ENCODE measurements at places on chromosomes 2 and 18.

DNA sequence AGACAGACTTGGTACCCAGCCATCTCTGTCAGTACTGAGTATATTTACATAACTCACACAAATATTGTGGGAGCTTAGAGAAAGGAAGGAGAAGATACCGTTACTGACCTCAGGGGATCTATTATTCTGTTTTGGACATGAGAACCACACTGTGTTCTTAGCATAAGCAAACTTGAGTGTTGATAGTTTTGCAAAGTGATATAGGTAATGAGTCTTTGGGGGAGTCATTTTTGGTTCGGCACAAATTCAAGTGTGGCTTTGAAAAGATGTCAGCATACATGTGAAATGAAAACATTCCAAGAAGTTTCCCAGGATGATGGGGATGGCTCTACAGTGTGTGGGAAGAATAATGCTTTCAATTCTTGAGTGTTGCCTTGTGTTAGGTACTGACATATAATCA, 24.1 kb downstream of the SMARCAL1 start:
- DNase-seq, result no peak

DNA sequence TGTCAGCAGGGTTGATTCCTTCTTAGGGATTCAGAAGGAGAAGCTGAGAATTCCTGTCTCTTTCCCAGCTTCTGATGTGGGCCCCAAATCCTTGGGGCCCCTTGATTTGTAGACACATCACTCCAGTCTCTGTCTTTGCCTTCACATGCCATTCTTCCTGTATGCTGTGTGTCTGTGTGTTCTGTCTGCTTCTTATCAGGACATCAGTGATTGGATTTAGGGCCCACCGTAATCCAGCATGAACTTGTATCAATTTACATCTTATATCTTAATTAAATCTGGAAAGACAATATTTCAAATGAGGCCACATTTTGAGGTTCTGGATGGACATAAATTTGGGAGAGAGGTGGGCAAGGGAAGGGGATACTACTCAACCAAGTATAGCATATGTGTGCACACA, 9.7 kb downstream of the NEUROD1 start:
- no peak for DNase-seq

DNA sequence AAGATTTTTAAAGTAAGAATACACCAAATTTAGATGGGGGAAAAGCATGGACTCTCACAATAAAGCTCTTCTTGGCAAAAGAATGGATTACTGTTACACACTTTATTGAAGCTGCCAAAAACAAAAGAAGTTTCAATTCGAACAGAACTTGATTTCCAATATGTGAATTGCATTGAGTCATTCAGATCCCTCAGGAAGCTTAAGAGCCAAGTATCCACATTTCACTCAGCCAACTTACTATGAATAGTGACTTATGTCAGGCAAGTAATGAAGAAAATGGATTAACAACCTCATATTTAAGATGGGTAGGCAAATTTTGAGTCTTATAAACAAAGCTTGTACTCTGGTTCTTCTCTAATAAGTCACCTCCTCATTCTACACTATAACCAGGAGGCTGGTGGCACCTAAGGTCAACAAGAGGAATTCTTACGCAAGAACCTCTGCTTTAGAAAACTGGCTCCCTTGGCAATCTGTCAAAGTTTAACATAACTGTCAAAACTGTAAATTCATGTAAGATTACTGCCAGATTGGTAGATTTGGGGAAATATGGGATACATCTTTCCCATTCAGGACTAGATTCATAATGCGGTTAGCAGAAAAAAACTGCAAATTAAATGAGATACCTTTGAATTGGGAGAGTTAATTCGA, 6.0 kb downstream of the HADHA start:
- no peak for DNase-seq

DNA sequence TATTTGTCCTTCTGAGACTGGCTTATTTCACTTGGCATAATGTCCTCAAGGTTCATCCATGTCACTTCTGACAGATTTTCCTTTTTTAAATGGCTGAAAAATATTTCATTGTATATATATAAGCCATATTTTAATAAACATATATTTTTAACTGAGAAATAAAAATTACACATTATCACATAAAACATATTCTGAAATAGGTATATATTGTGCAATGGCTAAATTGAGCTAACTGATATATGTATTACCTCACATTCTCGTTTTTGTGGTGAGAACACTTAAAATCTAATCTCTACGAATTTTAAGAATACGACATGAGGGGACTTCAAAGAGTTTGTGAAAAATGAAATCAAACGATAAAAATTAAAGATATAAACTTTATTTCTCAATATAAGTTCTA, 25.7 kb upstream of the ZSWIM2 start:
- no peak for DNase-seq

DNA sequence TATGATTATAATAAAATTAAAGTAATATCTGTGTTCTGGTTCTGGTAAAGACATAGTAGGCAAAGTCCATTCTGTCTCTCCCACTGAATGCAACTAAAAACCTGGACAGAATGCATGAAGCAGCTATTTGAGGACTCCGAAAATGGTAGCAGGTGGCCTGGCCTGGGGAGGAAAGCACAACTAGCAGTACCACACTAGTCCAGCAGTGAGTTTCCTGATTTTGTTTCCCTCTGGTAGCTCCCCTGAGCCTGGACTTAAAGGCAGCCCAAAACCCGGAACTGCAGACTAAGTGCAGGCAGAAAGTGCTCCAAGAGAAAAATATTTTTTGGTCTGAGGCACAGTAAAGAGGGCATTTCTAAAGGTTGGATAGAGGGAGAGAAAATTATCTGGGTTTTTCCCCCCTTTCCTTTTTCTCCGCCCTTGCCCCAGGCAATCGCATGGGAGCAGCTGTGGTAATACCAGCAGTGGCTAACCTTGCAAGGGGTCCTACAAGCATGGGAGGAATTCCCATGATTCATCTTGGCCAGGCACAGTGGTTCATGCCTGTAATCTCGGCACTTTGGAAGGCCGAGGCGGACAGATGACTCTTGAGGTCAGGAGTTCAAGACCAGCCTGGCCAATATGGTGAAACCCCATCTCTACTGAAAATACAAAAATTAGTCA, 32.3 kb downstream of the ASXL2 start:
- DNase-seq, result no peak
